ENCODE measurements at places on chromosomes 4 and X.

- DNase-seq, result no peak
Measured at GRCh38 chr4:99587803-99588202, 13.2 kb downstream of the MTTP start.

DNA sequence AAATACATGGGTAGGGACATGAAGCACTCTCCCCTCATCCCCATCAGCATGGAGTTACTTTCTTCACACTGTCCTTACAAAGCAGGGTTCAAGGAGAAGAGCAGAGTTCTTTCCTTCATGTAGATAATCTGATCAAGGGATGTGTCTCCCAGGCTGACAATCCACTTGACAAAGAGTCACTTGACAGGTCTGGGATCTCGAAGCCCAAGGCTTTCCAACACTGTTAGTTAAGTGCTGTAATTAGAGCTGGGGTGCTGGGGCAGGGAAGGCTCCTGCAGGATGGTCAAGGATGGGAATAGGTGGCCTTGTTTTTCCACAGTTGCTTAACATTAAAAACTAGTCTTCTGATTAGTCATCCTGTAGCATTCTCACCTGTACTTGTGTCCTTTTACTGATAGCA is 38.0 kb downstream of the CCNG2 start:
- DNase-seq, result no peak

- DNase-seq, result no peak
Measured at GRCh38 chr4:6442555-6442954, 29.9 kb downstream of the PPP2R2C start.

- no peak for DNase-seq
Measured at GRCh38 chr4:185305979-185306442, 89.7 kb downstream of the LRP2BP start.

DNA sequence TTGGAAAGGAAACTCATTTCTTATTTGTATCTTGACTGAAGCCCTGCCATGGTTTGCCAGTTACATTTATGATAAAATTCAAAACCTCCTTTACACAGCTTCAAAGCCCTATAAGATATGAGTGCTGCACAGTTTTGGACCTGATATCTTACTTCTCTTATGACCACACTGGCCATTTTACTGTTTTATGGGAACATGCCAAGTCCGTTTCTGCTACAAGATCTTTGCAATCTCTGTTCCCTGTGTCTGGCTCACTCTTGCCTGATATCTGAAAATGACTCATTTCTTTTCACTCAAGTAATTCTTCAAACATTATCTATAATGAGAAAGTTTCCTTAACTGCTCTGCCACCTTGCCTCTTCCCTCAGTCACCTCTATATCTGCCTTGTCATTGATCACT is 247.3 kb downstream of the SPOCK3 start:
- DNase-seq, result no peak

DNA sequence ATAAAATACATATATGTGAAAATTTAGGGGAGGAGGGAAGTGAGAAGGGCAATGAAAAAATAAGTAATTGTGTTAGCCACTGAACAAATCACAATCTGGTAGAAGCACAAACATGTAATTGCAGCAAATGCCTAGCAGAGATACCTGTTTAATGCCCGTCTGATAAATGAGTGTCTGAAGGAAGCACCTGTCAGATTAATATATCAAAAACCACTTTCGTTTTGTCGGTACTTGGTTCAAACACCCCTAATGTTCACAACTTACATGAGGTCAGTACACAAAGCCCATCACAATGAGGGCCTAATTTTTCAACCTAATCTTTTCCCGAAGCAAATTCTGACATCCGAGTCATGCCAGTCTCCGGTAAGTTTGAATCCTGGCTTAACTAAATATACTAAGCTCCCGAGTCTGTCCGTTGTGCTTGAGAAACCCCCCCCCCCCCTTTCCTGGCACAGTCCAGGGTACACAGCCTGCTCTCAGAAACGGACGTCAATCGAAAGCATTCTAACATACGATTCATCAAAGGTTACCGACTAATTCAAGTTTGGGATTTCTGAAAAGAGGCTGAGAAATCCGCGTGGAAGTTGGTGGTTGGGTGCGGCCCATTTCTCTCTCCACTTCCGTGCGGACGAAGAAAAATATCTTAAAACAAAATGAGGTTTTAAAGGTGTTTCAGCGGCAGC is 758 bp downstream of the SDAD1 start:
- DNase-seq, result no peak

- no peak for DNase-seq
Measured at GRCh38 chr4:88008743-88009171, 1.3 kb downstream of the PKD2 start.

- no peak for DNase-seq
Measured at GRCh38 chr4:173837517-173837916, 307.5 kb upstream of the HAND2 start.

DNA sequence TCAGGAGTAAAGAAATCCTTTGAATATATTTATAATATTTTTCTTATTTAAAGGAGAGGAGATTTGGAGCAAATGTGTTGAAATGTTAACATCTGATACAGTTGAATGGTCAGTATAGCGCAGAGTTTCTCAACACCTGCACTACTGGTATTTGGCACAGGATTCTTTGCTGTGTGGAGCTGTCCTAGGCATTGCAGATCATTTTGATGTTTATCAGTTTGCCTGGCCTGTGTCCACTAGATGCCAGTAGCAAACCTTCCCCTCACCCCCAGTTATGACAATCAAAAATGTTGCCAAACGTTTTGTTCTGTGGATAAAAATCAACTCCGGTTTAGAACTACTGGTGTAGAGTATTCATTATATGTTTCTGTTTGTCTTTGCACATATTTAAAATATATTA is 765.3 kb upstream of the SLIT2 start:
- no peak for DNase-seq

- DNase-seq, result no peak
Measured at GRCh38 chr4:53553486-53554210, 37.6 kb downstream of the LNX1 start.

GRCh38 chr4:67320645-67321044 is 224.7 kb downstream of the CENPC start:
- no peak for DNase-seq

- DNase-seq, result no peak
Measured at GRCh38 chrX:7159149-7159861, 11.4 kb upstream of the PUDP start.

DNA sequence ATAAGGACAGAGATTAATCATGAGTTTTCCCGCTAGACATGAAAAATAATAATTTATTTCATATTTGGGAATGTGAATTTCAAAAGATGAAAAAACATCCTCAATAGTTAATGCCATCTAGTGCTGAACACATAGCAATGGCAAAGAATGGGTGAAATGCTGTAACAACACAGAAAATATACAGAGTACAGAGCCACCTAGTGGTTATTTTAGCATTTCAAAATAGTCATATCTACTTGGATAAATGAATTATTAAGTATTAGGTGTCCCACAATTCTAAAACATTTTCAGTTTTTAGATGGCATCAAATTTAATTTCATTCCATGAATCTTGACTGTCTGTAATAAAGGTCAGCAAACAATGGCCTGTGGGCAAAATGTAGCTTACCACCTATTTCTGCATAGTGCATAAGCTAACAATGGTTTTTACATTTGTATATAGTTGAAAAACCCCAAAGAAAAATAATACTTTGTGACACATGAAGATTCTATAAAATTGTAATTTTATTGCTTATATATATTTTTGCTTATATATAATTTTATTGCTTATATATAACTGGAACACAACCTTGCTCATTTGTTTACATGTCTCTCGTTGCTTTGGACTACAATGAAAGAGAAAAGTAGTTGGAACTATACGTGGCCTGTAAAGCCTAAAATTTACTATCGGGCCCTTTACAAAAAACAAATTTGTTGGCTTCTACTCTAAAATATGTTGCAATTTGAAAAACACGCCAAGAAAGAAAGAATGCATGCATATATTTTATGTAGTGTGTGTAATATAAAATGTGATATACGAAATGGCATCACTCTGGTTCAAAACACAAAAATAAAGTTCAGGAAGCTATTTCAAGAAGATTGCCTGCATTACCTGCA is 99.1 kb upstream of the FAM47C start:
- DNase-seq, result no peak

DNA sequence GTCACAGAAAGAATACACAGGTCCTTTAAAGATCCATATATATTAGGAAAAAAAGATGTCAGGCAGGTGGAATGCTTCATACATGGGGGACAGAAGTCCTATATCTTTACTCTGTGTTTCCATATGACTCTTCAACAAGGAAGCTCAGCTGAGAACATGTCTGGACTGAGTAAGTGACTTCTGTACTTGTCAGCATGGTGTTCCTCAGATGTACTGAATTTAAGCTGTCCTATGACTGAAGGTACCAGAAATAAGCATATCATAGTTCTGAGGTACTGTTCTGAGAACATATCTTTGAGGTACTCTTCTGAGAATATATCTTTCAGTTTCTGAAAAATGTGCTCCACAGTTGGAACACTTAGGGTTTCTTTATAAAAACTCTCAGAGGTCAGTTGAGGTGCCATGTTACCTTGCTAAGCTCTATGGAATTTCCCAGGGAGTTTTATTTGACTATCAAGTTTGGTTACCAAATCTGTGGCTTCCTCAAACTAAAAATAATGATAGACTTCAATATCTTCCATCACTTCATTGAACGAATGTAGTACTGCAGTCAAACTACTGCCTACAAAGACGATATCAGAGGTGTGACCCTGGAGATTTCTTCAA is 597.2 kb upstream of the GNPDA2 start:
- no peak for DNase-seq

GRCh38 chrX:103608306-103608963 is 672 bp downstream of the TCEAL3 start:
- DNase-seq, result no peak

GRCh38 chrX:39440799-39441284 is 639.6 kb downstream of the MID1IP1 start:
- DNase-seq, result no peak

DNA sequence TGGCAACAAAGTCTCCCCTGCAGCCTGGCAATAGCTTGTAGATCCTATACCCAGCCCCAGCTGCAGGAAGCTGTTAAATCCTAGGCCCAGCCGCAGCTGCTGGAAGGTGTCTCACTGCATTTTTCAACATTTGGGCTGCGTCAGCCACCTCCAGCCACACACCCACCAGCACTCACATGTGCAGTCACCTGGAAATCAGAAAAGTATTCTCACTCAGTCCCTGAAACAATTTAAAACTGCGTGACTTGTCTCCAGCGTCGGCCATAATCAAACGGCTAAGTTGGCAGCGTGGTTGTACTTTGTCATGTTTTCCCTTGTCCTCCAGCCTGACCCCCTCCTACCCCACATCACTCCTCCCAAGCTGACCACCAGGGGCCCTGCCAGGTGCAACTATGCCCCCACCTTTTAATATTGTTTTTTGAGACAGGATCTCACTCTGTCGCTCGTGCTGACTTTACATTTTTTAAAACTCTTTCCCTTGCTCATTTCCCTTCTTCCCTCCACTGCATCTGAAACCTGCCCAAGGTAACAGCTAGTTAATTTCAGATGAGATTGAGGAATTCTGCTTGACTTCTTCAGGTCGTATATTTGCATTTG is 97.2 kb upstream of the FRG1 start:
- DNase-seq, result no peak

- DNase-seq, result no peak
Measured at GRCh38 chrX:106955004-106955772, 35.0 kb downstream of the CLDN2 start.

- no peak for DNase-seq
Measured at GRCh38 chr4:151296227-151296626, 19.3 kb downstream of the PRSS48 start.

- DNase-seq, result no peak
Measured at GRCh38 chr4:10521424-10521823, 64.2 kb upstream of the ZNF518B start.

GRCh38 chrX:67725471-67725870 is 181.7 kb downstream of the AR start:
- no peak for DNase-seq

DNA sequence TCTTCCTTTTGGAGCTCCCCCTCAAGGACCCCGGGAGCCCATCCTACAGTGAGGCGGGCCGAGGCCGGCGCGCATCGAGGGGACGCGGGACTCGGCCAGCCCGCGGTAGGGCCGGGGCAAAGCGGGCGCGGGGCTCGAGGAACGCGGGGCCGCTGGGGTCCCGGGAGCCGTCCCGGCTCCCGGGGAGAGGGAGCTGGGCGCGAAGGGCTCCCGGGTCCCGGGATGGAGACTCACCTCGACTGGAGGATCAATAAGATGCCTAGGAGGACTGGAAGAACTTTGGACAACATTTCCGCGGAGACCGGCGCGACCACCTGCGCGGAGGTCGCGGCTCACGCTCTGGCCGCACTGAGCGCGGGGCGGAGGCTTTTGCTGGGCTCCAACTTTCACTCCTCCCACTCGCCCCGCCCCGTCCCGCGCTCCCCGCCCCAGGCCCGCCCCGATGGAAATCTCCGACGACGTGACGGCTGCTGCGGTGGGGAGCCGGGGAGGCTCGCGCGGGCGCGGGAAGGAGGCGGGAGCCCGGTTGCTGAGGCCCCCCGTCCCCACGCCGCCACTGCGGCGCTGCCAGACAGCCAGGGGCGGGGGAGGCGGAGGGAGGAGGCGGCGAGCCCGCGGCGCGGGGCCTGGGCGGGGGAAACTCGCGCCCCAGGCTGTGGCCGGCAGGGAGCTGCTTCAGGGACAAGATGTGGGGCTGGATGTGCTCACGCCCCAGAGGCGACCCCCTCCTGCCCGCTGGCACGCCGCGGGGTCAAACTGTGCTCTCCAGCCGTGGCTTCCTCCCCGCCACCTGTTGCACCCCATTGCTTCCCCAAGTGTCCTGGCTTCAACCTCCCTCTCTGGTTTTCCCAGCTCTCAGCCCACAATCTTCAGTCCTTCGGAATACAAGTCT is at the start of gene GABRE:
TSS of gene GABRE (minus strand) at position 341 of the 892 bp plus-strand sequence. CDS start at position 290, 51 bp downstream.
- no peak for DNase-seq

DNA sequence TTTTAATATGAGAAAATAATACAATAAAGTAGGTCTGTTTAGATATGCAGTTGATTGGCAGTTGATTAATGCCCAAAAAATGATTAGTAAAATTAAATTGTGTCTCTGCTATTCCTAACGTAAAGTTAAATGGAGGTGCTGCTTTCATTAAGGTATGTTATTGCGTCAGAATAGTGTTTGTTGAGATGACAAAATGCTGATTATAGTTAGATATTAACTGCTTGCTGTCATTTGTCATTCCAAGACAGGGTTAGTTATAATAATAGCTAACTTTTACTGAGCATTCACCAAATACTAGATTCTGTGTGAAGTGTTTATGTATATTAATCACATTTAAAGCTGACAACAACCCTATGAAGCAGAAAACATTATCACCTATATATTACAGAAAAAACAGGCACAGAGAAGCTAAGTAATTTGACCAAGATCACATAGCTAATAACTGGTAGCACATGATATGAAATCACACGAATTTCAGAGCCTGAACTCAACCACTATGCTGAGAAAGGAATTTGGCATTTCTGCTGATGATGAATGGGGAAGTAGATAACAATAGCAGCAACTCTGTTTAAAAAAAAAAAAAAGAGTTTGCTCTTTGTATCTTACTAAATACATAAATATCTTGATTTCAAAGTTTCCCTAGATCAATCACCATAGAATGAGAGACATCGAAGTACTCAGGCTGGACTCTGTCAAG is 59.7 kb upstream of the WDR44 start:
- DNase-seq, result no peak

- no peak for DNase-seq
Measured at GRCh38 chrX:16187024-16187760, 19.9 kb downstream of the MAGEB17 start.

GRCh38 chr4:158777423-158778155 is 8.8 kb downstream of the FNIP2 start:
- DNase-seq, result no peak
